Right lobe of liver (tissue), 6 donors: ENCODE measurements at places on chromosomes 2 and 18. TPM values are rescaled to one million over a fixed set of nuclear protein-coding genes. Genes with fewer than 3 reads are reported as not detected.

GRCh38 chr2:172970660-172971059 lies 105.0 kb upstream of the MAP3K20 start:
- no peak for DNase-seq

The C1QL2 gene
- total RNA-seq = not detected

The MC2R gene
- not detected for total RNA-seq

The LYPD1 gene
- 0.86 TPM for total RNA-seq

DNA sequence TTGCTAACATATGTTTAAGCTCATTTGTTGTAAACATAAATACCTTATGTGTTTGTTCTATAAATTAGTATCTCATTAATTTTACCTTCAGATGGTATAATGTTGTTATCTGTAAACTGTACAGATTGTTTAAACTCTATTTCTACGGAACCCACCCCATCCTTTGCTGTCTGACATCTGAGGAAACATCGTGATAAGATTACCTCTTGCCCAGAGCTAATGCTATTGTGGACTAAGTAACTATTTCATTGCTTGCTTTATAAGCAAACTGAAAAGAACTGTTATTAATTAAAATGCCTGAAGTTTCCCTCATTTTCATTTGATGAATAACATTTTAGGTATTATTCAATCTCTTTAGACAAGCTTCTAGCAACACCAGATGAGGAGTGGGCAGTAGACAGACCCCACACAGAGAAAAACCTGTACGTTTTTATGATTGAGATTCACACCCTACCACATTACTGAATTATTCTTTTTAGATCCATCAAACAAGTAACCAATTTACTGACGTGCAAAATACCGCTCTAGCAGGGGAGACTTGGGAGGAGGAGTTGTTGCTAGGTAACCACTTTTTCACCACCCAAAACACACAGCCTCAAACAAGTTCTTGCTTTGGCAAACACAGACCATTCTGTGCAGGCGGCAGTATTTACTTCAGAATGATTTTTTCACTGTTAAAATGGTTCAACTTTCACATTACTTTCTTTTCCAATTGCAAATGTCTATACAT lies 1.9 kb upstream of the SYT4 start:
- DNase-seq = no peak

- DNase-seq = no peak
Measured at GRCh38 chr2:80519699-80520291, 215.2 kb upstream of the LRRTM1 start.

GRCh38 chr2:83069724-83070123 lies 1389.4 kb downstream of the SUCLG1 start:
- no peak for DNase-seq

DNA sequence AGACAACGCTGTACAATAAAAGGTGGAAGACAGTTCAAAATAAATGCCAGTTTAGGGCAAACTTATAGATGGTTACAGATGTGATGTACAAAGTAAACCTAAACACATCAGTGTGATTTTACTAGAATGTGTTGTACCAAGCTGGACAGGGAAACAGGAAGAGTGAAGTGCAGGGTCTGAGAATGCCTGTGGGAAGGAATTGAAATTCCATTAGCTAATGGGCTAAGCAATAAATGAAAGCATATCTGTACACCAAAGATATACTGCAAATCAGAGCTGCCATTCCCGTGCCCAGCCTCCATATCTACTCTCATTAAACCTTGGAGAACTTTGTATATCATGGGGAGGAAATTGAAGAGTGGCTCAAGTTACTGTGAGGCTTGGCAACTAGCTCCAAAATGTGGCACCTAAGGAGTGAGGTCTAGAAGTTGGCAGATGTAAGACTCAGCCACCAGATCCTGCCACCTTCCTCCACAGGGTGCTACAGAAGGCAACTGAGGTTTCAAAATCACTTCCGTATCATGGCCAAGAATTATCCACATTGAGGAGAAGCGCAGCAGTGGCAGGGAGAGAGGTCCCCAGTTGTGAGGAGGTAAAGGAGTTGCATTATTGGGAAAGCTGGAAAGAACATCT lies 277.8 kb downstream of the TCF4 start:
- no peak for DNase-seq

The CAPN14 gene
- not detected for total RNA-seq

The ZRANB3 gene
- total RNA-seq = 5.1 TPM

GRCh38 chr2:217049422-217049821 lies 189.6 kb upstream of the TNP1 start:
- no peak for DNase-seq

DNA sequence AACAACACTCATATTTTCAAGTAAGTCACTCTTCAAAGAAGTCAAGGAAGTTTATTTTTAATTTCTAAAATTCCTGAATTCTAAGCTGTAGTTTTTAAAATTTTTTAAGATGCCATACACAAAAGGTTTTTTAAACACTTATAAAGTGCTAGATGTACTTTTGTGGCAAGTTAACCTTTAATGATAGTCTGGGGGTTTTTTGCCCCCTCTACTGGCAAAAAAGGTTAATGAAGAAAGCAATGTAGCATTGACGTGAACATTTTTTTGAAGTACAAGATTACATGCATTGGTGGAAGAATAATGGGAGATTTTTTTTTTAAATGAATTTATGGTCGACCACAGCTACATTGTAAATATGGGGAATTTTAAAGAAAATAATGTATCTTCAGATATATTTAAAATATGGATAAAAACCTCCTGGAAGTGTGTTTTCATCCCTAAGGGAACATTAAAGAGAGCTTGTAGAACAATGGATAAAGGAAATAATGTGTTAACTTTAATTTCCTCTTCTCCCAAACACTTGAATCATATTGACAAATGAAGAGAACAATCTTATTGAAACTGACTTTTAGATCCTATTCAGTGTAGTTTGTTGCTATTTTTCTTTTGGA lies 12.6 kb downstream of the ITPRID2 start:
- DNase-seq = no peak

DNA sequence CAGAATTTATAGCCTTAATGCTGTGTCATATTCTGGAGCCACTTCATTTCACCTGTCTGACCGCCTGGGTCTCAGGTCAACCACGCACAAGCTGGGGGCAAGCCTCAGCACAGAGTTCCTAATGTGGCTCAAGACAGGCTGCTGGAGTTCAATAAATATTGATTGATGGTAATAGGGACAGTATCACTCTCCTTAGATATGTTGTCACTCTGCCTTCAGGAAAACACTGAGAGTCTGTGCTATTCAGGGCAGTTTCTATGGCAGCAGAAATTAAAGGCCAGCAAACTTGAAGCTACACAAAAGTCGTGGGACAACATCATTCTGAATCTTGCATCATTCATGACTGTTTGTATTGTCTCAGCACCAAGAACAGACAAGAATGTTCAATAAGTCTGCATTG lies 696.1 kb downstream of the METTL4 start:
- no peak for DNase-seq

The GKN2 gene
- total RNA-seq = not detected

DNA sequence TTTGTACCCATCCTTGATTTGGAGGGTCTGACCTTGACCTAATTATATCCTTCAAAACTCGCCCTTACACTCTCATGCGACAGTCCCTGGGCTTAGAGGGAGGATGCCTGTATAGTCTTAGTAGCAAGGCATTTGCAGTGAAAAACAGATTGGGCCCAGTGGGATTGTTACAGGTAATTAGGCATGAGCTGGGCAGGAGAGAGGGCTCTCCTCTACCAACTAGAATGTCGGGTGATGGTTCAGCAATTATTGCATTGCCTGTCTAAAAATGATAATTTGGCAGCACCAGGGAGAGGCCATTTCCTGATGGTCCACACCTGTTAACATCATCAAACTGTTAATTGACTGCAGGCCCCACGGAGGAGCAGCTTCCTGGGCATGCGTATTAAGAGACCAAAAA lies 32.4 kb downstream of the COMMD1 start:
- no peak for DNase-seq

The SLC19A3 gene
- total RNA-seq = 16.6 TPM

The SOWAHC gene
- total RNA-seq = 13.0 TPM
